ENCODE measurements at places on chromosomes 7 and 10.

GRCh38 chr7:42097752-42098151, 139.3 kb downstream of the GLI3 start:
- DNase-seq = no peak

DNA sequence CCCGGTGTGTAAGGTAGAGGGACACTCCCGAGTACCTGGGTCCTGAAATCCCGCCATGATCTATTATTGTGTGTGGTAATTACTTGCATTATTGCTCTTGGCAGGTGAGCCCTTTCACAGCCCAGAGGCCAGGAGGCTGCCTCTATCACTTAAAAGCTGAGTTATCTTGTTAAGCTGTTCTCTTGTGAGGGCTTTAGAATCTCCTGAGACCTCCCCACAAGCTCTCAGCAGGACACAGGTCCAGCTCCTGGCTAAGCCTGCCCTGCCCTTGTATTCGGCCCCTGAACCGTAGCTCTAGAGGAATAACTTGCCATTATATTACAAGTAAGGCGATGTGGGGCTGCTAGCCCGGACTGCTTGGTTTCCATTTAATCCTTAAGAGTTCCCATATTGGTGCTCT, 13.9 kb downstream of the SND1 start:
- DNase-seq = no peak

DNA sequence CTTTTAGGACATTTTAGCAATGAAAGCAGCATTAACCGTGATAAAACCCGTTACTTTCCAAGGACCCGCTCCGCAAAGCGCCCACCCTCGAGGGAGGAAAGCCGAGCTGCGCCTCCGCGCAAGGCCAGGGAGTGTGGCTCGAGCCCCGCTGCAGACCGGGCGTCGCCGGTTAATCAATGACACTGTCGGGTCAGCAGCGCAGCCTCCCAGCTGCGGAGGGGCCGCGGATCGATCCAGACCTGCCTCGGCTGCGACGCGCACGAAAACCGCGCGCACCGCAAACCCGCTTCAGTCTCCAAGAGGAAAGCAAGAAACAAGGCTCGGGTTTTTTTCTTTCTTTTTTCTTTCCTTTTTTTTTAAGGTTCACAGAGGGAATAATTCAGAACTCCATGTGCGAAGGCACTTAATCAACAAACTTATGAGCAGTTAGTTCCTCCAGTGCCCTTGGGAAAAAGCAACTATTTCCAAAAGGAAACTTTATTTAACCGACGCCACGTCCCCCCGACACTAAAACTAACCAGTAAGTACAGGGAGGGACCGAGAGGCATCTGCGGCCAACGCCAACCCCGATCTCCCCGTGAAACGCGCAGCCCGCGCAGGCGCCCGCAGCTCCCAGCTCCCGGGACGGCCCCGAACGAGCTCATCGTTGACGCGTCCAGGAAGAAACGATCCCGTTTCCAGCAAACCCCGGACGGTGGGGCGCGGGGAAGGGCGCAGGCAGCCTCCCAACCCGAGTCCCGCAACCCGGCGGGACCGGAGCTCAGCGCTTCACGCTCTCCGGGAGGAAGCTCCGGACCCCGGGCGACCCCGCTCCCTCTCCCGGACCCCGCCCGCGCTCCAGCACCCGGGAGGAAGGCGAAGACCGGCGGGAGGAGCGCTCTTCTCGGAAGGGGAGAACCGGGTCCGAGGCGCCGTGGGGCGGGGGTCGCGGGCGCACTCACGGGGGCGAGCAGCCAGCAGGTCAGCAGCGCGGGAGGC, 598 bp downstream of the VIPR2 start:
- DNase-seq = no peak

DNA sequence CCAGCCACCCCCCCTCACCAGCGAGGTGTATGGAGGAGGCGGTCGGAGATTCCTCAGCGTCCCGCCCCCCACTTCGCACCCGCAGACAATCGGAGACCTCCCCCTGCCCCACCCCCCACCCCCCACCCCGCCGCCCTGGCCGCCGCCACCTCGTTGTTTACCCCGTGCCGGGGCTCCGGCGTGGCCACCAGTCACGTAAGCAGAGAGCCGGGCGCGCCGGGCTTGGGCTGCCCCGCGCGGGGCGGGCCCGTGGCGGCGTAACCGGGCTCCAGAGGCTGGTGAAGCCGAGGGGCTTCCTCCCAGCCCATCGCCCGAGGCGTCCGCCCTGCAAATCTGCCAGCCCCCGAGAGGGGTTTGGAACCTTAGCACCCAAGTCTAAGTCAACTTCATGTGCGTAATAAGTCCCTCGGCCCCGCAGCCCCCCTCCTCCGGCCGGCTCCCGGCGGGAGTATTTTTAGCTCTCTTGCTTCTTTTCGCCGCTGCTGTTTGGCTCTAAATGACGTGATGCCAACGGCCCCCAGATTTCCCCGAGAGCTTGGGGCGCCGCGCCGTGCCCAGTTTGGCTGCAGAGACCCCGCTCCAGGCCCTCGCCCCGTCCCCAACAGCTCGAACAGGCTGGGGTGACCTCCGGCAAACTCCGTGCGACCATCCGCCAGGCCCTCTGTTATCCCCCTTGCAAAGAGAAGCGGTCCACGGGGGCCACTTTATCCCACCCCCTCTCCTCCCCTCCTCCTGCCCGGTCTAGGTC, 2.7 kb downstream of the MXI1 start:
- DNase-seq = no peak

- DNase-seq = no peak
Measured at GRCh38 chr10:60490013-60490412, 100.3 kb upstream of the ANK3 start.

GRCh38 chr7:132472463-132473120, 103.7 kb downstream of the PLXNA4 start:
- no peak for DNase-seq

All from stimulated activated CD8-positive, alpha-beta memory T cell treated with anti-CD3 and anti-CD28 coated beads, Interleukin-4, amount 100 ng/mL, for 4 hours (primary cell).